ENCODE measurements at places on chromosomes 3 and 15. TPM values are rescaled to one million over a fixed set of nuclear protein-coding genes. Genes with fewer than 3 reads are reported as not detected.

Gene SLC51A
- total RNA-seq: not detected

Gene DCBLD2
- 16.5 TPM for total RNA-seq

Gene CLEC3B
- 0.20 TPM for total RNA-seq

Gene LCTL
- total RNA-seq: not detected

Gene ABHD10
- total RNA-seq: 18.3 TPM

Gene NLGN1
- total RNA-seq: 0.65 TPM

Gene GCSAM
- not detected for total RNA-seq

Gene PIERCE2
- 0.87 TPM for total RNA-seq

Gene SLTM
- 50.6 TPM for total RNA-seq

Gene SEC22C
- total RNA-seq: 95.6 TPM

Gene GPR27
- total RNA-seq: not detected

Gene UACA
- total RNA-seq: 189 TPM

DNA sequence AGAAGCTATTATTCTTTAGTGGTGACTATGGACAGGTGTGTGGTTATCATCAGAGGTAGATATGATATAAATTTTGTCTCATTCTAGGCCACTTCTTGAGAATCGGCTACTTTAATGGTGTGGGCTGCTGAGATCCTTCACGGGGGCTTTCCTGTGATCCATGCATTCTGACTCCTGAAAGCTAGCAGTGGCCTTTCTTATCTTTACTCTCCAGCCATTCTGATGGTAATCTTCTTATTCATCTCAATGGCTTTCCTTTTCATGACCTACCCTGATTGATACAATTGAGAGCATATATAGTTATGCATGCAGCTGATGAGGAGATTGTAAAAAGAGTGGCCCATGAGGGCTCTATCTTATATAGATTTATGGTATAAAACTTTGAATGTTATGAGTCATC, 78.3 kb upstream of the ZPLD1 start:
- no peak for DNase-seq

DNA sequence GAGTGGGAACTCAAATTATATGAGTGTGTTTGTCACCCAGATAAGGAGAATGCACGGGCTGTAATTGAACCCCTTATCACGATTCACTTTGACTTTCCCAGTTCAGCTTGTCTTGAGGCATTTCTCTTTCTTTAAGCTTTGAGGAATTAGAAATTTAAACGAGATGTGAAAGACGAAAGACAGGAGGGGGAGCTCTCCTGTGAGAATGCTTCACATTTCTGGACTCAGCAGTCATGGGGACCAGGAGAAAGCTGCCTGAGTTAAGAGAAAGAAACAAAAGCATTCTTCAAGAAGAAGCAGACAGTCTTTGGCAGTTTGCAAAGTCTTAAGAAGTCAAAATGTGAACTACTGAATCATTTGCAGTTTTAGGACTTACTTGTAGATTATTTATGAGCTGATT, 205.6 kb downstream of the NECTIN3 start:
- DNase-seq: no peak

DNA sequence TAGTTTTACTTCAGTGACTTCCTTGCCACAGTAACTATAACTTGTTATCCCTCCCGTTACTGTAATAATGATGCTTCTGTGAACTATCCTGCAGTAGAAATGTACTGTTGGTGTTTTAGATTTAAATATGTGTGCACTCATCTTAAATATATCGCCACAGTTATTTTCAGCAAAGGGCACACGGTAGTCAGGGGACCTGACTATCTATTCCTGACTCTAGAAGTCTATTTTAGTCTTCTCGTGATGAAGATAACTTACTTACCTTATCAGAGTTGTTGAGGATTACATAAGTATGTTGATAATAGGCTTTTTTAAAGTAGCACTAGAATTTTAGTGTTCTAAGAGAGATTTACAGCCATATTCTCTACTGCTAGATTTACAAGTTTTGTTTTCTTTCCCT, 65.3 kb downstream of the ECT2 start:
- no peak for DNase-seq

GRCh38 chr15:49723981-49724380, 103.1 kb downstream of the DTWD1 start:
- DNase-seq: no peak

DNA sequence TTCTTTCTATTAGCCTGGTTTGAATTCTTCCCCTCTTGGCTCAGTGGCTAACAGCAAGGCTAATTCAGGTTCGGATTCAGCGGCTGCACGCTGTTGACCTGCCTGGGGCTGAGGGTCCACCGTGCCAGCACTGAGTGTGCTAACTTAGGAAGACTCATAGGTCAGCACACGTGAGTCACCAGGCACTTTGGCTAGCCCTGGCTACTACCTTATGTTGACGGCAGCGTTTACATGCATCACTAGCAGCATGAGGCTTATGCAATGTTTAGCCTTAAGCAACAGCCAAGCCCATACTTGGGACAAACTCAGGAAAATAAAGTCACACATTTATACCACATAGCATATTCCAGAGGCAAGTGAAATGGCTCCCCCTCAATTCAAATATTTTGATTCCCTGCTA, 137.7 kb downstream of the RAB11A start:
- DNase-seq: no peak

DNA sequence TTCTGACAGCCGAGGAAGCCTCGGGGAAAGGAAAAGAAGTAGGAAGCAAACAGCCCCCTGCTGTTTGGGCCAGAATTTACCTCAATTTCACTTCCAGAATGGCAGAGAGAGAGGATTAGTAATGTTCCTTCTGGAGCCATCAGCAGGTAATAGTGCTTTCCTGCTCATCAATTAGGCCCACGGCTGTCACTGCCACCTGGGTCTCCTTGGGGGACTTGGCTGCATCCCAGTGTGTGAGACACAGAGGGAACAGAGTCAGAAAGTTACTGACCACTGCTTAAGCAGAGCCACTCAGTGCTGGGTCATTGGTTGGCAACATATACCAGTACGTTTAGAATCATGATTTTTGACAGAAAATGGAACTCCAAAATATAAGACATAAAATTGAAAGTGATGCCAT, 397.0 kb downstream of the EPHA3 start:
- DNase-seq: no peak

GRCh38 chr3:172314591-172315160, 133.6 kb downstream of the GHSR start:
- no peak for DNase-seq

- no peak for DNase-seq
Observed at GRCh38 chr3:5431146-5431545, 243.6 kb downstream of the EDEM1 start.

GRCh38 chr3:161371441-161372320, at the start of gene SPTSSB:
Gene SPTSSB, minus strand, starts transcription at chr3:161371517. Its CDS starts 25,194 bp downstream, at chr3:161346323.
- DNase-seq: peak; percentile 2

DNA sequence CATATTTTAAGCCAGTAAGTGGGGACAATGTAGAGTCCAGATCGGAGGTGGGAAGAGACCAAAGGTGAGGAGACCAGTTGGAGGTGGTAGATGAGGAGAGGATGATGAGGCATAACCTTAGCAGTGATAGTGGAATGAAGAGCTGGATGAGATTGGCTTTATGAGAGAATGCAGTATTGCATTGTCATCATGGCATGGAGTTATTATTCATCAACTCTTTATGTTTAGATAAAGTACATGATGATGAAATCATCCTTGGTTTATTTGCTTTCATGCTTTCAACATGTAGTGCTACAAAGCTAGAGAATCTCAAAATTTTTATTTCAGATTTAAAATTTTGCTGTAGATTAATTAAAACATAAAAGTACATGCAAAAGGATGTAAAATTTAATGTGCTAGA, 64.0 kb downstream of the PPM1L start:
- DNase-seq: no peak

DNA sequence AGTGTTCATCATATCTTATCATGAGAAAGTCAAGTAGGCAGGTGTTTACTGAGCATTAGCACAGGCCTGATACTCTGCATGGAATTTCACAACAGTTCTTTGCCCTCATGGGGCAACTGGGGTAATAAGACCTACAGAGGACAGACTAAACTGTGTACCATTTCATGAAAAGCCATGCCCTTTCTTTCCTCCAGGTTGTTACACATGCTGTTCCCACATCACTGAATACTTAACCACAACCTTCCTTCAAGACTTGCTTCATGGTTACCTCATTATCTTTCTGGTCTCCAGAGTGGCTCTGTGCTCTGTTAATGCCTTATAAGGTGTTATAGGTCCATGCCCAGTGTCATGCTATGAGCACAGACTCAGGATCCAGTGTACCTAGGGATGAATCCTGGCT, 28.2 kb upstream of the RSL24D1 start:
- no peak for DNase-seq

DNA sequence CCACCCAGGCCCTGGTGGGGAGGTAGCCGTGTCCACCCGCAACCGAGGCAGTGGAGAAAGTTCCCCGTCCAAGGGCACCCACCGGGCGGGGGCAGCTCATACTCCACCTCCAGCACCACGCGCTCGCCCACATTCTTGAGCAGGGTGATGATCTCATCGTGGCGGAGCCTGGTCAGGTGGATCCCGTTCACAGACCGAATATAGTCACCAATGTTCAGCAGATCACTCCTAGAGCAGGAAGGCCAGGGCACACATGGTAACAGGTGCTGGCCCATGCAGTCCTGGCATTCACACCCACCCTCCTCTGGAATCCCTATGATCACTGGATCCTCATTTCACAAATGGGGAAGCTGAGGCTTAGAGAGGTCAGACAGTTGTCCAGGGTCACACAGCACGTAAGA, 15.8 kb downstream of the GRIP2 start:
- no peak for DNase-seq

DNA sequence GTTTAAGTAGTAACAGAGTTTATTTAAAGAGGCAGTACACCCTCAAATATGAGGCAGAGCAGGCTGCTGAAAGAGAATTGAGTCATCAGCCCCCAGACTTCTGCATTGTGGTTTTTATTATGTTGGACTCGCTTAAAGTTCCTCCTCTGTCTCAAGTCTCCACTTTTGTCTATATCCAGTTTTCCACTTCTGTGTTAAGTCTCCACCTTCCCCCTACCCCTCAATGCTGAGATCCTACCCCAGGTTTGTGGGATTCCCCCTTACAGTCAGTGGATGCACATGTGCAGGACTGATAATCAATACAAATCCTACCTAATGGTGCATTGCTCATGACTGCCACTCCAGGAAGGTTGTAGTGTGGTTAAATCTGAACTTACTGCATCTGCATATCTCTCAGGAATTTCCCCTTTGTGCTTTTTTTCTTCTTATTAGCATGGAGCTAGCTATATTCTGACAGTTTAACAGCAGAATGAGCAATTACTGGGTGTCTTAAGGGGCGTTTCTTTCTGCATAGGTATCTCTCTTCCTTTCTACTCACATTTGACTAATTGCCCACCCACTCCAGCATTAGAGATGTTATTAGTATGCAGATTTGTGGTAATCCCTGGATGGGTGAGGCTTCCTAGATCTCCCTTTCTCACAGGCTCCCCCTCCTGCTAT, 11.9 kb upstream of the CD200R1L start:
- DNase-seq: no peak

GRCh38 chr15:46129145-46129544, 494.3 kb downstream of the SQOR start:
- no peak for DNase-seq

DNA sequence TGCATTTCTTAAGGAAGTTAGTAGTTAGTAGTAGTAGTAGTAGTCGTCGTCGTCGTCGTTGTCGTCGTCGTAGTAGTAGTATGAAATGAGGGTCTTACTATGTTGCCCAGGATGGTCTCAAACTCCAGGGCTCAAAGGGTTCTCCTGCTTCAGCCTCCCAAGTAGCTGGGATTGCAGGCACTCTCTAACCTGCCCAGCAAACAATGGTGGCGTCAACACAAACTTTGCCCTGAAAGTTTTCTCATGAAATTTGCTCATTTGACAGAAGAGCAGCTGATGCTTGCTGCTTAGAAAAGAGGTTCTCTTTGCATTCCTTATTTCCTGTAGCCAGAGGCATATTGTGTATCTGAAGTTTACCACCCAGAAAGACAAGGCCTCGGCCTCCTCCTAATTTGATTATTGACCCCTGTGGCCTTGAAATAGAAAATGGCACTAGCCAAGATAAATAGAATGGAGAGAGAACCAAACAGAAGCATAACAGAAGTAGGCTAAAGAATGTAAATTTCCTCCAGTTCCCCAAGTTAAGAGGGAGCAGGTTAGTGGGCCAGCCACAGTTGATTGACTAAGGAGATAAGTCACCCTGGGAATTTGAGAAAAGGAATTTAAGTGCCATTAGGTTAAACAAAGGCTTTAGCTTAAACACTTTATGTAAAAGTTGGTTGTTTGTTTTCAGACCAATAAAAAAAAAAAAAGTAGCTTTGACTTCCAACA, 166.2 kb upstream of the ROBO2 start:
- no peak for DNase-seq

DNA sequence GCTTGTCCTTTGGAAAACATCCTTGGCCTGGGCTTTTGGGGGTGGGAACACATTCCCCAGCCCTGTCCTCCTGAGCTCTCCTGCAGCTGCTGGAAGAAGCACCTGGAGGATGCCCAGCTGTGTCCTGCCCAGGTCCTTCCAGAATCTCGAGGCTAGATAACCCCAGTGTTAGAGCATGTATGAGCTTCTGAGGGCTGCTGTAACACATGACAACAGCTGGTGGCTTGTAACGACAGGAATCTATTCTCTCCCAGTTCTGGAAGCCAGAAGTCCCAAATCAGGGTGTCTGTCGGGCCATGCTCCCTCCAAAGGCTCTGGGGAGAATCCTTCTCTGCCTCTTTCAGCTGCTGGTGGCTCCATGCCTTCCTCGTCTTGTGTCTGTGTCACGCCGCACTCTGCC, 403.6 kb upstream of the C2CD4B start:
- DNase-seq: no peak

DNA sequence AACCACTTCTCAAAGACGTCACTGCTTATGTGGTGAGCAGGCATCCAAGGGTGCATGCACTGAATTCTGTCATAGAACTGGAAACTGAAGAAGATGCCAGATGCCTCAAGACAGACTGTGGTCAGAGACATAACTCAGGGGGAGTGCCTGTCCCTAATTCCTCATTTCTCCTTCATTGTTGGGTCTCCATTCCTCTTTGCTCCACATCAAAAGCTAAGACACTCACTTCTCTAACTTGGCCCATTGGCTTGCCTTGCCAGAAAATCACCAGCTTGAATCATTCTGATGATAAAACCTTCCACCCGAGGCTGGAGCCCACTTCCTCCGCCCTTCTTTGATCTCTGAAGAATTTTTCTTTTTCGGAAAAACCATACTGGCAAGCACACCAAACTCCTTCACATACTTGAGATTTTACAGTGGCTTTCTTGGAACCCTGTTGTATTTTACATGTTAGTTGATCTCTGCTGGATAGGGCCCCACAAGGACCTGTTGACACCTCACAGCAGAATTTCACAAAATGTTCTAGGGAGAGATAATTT, 69.9 kb downstream of the COL8A1 start:
- DNase-seq: no peak

DNA sequence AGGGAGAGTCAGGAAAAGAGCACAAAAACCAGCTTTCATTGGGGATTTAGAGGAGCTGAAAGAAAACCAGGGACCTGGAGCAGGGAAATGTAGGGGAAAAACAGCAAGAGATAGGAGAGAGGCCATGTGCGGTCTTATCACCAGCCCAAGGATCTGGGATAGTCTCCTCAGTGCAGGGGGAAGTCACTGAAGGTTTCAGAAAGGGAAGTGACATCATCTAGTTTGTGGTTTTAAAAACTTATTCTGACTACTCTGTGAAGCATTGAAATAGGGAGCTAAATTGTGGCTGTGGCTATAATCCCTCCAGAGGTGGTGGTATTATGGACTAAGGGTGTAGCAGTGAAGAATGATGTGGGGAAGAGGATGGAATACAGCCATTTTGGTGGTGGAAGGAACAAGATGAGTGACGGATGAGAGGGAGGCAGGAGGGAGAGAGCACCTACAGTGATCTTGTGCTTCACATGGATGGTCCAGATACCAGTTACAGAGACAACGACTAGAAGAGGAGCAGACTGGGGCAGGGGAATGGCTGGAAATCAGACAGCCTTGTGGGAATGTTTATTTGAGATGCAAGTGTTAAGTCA, 72.7 kb downstream of the HMG20A start:
- no peak for DNase-seq

Measured in lung microvascular endothelial cell (primary cell).